Cardiac muscle cell (in vitro differentiated cells and primary cell): ENCODE measurements at places on chromosomes 5 and 9.

- peak; percentile 64 for DNase-seq
Measured at GRCh38 chr9:69898714-69899209, 78.1 kb downstream of the CFAP95 start.

DNA sequence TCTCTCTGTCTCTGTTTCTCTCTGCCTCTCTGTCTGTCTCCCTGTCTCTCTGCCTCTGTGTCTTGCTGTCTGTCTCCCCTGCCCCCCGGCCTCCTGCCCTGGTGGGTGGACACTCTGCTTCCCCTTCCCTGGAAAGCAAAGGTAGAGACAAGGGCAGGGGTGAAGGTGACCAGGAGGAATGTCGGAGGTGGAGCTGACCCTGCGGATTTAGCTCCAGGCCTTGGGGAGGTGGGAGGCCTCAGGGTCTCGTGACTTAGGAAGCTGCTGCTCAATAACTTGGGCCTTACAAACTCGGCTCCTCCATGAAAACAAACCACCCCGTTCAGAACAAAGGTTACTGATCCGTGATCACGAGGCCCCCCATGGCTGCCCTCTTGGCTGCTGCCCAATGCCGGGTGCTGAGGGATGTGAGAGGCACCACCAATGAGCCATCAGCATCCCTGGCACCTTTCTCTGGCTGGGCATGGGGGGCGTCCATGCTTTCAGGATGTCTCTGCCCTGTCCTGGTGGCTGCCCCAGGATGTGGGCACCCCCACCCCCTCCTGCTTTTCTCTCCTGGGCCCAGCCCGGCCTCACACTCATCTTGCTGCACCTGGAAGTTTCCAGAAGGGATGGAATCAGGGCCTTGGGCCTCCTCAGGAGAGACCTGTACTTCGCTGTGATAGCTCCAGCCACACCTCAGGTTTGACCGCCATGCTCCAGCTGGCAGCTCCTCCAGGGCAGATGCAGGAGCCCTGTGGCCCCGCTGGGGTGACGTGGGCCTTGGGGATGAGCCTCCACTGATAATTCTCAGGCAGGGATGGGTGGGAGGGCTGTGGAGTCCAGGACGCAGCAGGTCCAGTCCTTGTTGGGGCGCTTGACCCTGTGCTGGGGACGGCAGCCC lies 14.8 kb upstream of the SLC6A19 start:
- DNase-seq: no peak

- DNase-seq: no peak
Measured at GRCh38 chr9:117074784-117075520, 339.9 kb downstream of the ASTN2 start.

- peak; percentile 74 for DNase-seq
Measured at GRCh38 chr5:41763081-41763480, 107.1 kb downstream of the OXCT1 start.

DNA sequence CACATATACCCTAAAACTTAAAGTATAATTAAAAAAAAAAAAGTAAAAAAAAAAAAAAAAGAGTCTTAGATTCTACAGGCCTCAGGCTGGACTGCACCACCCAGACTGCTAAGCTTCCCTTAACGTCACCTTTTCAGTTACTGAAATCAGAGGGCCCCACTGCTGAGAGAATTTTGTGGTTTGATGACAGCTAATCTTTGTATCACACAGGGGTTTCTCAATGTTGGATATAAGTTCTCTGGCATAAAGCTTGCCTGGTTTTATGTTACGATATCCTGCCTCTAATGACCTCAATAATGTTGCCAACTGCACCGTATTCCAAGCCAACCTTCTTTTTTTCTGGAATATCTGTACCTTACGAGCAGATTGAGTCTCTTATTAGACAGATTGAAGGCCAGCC lies 43.1 kb upstream of the C6 start:
- DNase-seq: no peak

- DNase-seq: peak; percentile 28
Measured at GRCh38 chr9:32524892-32525708, 896 bp downstream of the RIGI start.
